M059J (cell line): ENCODE measurements at places on chromosomes 3 and 15. TPM values are rescaled to one million over a fixed set of nuclear protein-coding genes. Genes with fewer than 3 reads are reported as not detected.

The GABRR3 gene
- total RNA-seq = not detected in 2 replicates

The ISL2 gene
- 4.0 and 4.4 TPM in 2 replicates for total RNA-seq

The GRIP2 gene
- 6.8 and 7.6 TPM in 2 replicates for total RNA-seq

The TFRC gene
- total RNA-seq = 57.6 and 89.3 TPM in 2 replicates

The ZPLD1 gene
- total RNA-seq = 0.20 TPM in 1 of 2 replicates, not detected in the other

The LRRIQ4 gene
- total RNA-seq = not detected in 2 replicates

The CNTN4 gene
- not detected in 2 replicates for total RNA-seq

The OR5AC2 gene
- not detected in 2 replicates for total RNA-seq

The SMCO1 gene
- 0.05 TPM in 1 of 2 replicates, not detected in the other for total RNA-seq

The LRRC57 gene
- 14.8 and 16.8 TPM in 2 replicates for total RNA-seq

The FBXL22 gene
- total RNA-seq = not detected in 2 replicates

The TNFAIP8L3 gene
- 1.2 and 1.3 TPM in 2 replicates for total RNA-seq

The P3H2 gene
- total RNA-seq = 95.5 and 147 TPM in 2 replicates

The THRB gene
- 1.3 and 2.0 TPM in 2 replicates for total RNA-seq

The TGM5 gene
- total RNA-seq = not detected in 2 replicates

The FILIP1L gene
- 35.1 and 43.2 TPM in 2 replicates for total RNA-seq

The GP9 gene
- not detected in 2 replicates for total RNA-seq

The CEMIP gene
- total RNA-seq = 2.1 and 4.0 TPM in 2 replicates

The TAGLN3 gene
- 1.6 and 3.2 TPM in 2 replicates for total RNA-seq

The KIF7 gene
- 1.9 and 6.4 TPM in 2 replicates for total RNA-seq

The MYRIP gene
- 0.12 TPM in 1 of 2 replicates, not detected in the other for total RNA-seq

The ITIH1 gene
- total RNA-seq = not detected in 2 replicates

The ANP32A gene
- 102 and 114 TPM in 2 replicates for total RNA-seq

The SLC28A1 gene
- total RNA-seq = not detected in 2 replicates

The PPARG gene
- 1.6 and 7.0 TPM in 2 replicates for total RNA-seq

The CLSTN2 gene
- 3.9 and 7.6 TPM in 2 replicates for total RNA-seq

The CNOT10 gene
- 22.0 and 26.7 TPM in 2 replicates for total RNA-seq

The PPM1L gene
- 0.84 and 3.7 TPM in 2 replicates for total RNA-seq

The GUCA1C gene
- total RNA-seq = 0.39 TPM in 1 of 2 replicates, not detected in the other

The SH2D7 gene
- total RNA-seq = not detected in 2 replicates

The ANKRD34C gene
- total RNA-seq = not detected in 2 replicates

The GHSR gene
- total RNA-seq = not detected in 2 replicates

The P2RY1 gene
- 0.02 TPM in 1 of 2 replicates, not detected in the other for total RNA-seq

The ENTPD3 gene
- total RNA-seq = not detected in 2 replicates

The PCOLCE2 gene
- 21.6 and 26.5 TPM in 2 replicates for total RNA-seq

The GOLGA8S gene
- total RNA-seq = not detected in 2 replicates

The SPTBN5 gene
- under 0.01 TPM in 1 of 2 replicates, not detected in the other for total RNA-seq

The ITPKA gene
- 3.7 and 6.1 TPM in 2 replicates for total RNA-seq

The ALG3 gene
- total RNA-seq = 127 and 132 TPM in 2 replicates

The RTP4 gene
- 38.1 and 42.8 TPM in 2 replicates for total RNA-seq

The MIX23 gene
- total RNA-seq = 56.4 and 112 TPM in 2 replicates

The GABRG3 gene
- not detected in 2 replicates for total RNA-seq

The CCDC54 gene
- total RNA-seq = not detected in 2 replicates

The CIDEC gene
- total RNA-seq = not detected in 2 replicates

The ZBBX gene
- not detected in 2 replicates for total RNA-seq

The SSR3 gene
- 291 and 378 TPM in 2 replicates for total RNA-seq

The CDHR4 gene
- not detected in 2 replicates for total RNA-seq

The CASR gene
- total RNA-seq = not detected in 2 replicates

The IL17RB gene
- 0.25 TPM in 1 of 2 replicates, not detected in the other for total RNA-seq

The CAMK2N2 gene
- 1.1 TPM in 1 of 2 replicates, not detected in the other for total RNA-seq
